ENCODE measurements at places on chromosomes 6 and 20. TPM values are rescaled to one million over a fixed set of nuclear protein-coding genes. Genes with fewer than 3 reads are reported as not detected.

The VSX1 gene
- not detected for total RNA-seq

The PNPLA1 gene
- total RNA-seq, result not detected

The ARFGEF3 gene
- 8.2 TPM for total RNA-seq

The GSS gene
- 59.8 TPM for total RNA-seq

The EYS gene
- not detected for total RNA-seq

The FAM209B gene
- not detected for total RNA-seq

The LHFPL5 gene
- total RNA-seq, result not detected

The HMGCLL1 gene
- total RNA-seq, result 0.07 TPM

The APOM gene
- total RNA-seq, result 0.40 TPM

The MRAP2 gene
- 13.3 TPM for total RNA-seq

The SRMS gene
- total RNA-seq, result not detected

The FHL5 gene
- not detected for total RNA-seq

The MLIP gene
- total RNA-seq, result 10.8 TPM

The DSP gene
- total RNA-seq, result 0.07 TPM

The IL17F gene
- total RNA-seq, result not detected

The CST4 gene
- not detected for total RNA-seq

The GLP1R gene
- total RNA-seq, result not detected

The RIPOR3 gene
- total RNA-seq, result not detected

The EGFL8 gene
- 1.3 TPM for total RNA-seq

- no peak for DNase-seq
Observed at GRCh38 chr20:49657118-49657901, 56.4 kb downstream of the B4GALT5 start.

GRCh38 chr20:45612314-45612713 lies 17.2 kb upstream of the WFDC10A start:
- no peak for DNase-seq

DNA sequence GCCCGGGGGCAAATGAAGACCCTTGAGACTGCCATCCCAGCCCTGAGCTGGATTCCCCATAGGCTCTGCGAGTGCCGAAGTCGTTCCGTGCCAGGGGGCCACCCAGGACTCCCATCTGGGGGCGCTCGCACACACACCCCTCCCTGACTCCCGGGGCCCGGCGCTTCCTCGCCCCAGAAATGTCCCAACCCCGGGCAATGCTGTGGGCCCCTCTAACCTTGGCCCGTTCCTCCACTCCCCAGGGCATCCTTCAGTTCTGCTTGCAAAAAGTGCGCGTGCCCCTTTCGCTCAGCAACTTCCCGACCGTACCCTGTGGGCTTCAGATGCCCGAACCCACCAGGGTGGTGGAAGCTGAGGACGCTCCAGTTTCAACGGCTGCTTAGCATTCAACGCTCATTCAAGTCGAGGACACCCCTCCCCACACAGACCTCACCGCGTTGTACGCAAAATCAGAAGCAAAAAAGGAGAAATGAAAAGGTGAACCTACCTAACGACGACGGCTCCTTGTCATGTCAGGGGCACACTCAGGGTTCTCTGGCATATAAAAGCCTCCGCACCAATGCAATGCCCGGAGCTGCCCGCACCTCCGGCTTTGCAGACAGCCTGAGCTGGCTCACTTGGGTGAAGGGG lies 25.3 kb downstream of the RIPOR2 start:
- no peak for DNase-seq

- DNase-seq, result no peak
Observed at GRCh38 chr6:163405412-163406309, 8.9 kb upstream of the QKI start.

- no peak for DNase-seq
Observed at GRCh38 chr6:24931718-24932691, 3.8 kb downstream of the RIPOR2 start.

DNA sequence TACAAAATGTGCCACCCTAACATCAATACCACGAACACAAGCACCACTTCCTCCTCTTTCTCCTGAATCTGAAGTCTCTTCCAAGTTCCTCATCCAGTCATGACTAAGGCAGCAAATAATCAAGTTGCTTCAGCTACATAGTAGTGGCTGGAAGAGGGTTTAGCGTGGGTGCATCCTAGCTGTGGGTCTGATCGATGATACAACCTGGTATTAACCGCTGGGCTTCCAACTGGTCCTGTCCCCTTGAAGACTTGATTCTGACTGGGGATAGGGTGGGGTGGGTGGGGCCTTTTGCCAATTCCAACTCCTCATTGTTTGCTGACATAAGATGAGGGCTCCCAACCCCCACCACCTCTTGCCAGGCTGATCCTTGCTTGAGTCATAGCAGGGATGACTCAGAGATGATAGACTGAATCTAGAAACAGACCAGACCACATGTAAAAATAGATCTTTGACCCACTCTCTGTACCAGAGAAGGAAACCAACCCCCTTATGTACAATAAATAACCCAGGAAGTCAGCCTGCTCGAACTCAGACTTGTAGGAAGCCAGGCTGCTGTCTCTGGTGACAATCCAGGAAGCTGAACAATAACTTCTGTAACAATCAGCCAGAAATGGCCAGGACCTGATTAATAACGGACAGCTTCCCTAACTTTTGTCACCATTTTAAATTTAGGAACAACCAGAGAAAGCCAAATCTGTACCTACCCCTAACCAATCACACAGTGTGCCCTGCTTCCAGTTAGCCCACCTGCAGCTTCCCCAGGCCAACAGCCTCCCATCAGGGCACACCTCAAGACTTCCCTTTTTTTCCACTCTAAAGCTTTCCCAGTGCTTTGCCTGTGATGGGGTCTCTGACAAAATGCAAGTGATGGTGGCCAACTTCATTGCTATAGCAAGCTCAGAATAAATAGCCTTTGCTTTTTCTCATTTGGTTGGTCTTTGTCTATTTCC lies 68.9 kb upstream of the FAM184A start:
- DNase-seq, result peak; percentile 48

DNA sequence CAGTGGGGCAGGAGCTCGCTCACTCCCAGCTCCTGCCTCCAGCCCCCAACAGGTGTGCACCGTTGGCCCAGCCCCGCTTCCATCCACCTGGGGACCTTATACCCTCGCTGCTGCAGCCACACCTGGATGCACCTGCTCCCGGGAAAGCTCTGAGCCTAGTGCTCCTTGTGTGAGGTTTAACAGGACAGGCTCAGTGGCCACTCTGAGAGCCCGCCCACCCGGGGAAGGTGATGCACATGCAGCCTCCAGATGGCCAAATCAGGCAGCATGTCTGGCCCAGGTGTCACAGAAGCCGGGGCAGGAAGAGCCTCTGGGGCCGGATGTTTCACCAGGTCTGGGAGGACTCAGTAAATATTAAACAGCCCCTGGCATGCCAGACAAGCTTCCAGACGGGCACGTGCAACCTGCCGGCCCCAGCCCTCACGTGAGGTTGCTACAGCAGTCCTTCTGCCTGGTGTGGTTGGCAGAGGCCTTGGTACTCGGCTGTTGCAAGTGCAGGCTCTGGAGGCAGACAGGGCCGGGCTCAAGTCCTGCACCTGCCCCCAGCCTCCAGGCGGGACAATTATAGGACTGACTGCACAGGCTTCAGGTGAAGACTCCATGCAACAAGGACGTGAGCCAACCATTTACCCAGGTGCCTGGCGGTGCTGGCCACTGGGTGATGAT lies 66.9 kb downstream of the RIPOR3 start:
- DNase-seq, result no peak

GRCh38 chr6:22622351-22622750 lies 53.0 kb downstream of the HDGFL1 start:
- DNase-seq, result no peak

- DNase-seq, result no peak
Observed at GRCh38 chr6:104414723-104415122, 445.0 kb downstream of the HACE1 start.

- no peak for DNase-seq
Observed at GRCh38 chr20:57413986-57414385, 22.8 kb downstream of the RBM38 start.

GRCh38 chr6:31597006-31597405 lies 4.2 kb upstream of the NCR3 start:
- no peak for DNase-seq

DNA sequence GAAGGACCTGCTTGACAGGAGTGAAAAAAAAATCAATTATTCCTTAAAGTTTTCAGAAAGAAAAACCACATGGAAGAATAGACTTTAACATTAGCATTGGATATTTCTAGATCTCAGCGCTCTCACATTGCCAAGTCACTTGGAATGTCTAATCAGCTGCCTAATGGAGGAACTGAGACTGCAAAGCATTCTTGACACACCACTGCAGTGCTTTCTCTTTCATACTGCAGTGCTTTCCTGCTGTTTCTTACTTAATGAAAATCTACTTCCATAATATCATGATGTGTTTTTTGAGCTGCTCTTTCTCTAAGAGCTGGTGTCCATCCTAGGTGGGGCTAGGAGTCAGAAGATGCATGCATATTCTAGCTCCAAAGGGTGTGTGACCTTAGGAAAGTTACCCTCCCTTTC lies 20.4 kb upstream of the MCM3 start:
- DNase-seq, result no peak

DNA sequence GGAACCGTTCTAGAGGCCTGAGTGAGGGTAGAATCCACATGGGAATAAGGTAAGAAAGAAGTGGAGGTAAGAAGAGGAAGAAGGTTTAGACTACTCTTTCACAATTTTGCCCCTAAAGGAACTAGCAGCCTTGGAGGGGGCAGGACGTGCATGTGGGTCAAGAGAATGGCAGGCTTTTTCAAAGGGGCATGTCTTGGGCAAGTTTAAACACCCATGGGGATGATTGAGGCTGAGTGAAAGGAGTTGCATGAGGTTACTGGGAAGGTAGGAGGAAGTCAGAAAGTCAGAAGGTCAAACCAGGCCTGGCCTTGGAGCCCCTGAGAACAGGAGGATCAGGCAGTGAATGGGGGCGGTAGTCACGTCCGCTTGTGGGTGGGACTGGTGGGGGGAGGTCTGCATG lies 10.2 kb downstream of the ADA start:
- DNase-seq, result no peak

- DNase-seq, result no peak
Observed at GRCh38 chr20:17043323-17043722, 183.5 kb upstream of the PCSK2 start.

DNA sequence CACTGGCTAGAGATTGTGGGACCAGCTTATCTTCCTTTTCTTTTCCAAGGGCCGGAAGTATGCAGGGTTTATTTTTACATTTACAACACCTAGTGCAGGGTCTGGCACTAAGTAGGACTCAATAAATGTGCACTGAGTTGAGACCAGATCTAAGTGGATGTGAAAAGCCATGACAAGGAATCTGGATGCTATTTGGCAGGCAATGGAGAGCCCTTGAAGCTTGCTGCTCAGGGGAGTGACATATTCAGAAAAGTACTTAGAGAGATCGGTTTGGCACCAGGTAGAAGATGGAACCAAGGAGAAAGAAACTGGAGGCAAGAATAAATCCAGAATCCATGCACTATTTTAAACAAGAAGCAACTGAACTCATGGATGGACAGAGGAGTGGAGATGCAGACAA lies 815.8 kb downstream of the MAFB start:
- no peak for DNase-seq

DNA sequence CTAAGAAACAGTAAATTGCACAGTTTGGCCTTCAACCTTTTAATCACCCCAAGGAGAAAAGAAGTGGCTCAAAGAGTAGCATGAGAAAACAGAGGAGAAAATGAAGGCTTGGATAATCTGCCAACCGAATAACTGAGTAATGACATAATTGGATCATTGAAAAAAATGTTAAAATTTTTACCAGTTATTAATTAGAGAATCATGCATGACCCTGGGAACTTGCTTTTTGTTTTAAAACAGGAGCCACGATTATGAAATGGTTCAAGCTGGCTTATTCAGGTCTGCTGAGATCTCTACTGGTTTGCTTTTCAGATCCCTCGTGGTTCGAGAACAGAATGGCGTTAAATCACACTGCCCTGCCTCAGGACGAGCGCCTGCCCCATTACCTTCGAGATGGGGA lies at the start of gene OPN5:
TSS of gene OPN5 (plus strand) at position 301 of the 400 bp plus-strand sequence. CDS start at position 336, 35 bp downstream.
- DNase-seq, result no peak

GRCh38 chr20:48801197-48801596 lies 26.6 kb downstream of the PREX1 start:
- no peak for DNase-seq

DNA sequence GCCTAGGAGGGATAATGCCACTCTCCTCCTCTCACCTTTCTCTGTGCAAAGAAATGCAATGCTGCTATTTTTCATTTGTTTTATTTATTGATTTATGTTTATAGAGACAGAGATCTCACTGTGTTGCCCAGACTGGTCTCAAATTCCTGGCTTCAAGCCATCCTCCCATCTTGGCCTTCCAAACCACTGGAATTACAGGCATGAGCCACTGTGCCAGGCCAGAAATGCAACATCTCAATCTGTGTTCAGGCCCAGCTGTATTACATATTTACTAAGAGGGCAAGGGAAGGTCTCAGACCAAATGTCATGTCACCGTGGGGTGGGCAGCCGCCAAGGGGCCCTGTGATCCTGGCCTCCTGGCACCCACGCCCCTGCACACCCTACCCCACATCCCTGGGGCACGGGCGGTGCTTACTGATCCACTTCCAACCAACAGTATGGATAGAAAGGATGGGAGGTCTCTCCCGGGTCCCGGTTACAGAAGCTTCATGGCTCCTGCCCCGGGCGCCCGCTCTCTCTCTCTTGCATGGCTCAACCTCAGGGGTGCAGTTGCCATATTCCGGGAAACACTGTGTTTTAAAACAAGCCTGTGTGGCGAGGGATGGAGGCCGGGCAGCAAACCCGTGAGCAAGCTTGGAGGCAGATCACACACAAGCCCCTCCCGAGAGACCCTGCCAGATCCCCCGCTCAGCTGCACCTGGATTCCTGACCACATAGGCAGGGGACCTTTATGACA lies 111.8 kb downstream of the AGPAT4 start:
- no peak for DNase-seq

GRCh38 chr6:138844192-138844591 lies 48.3 kb downstream of the ECT2L start:
- DNase-seq, result no peak

GRCh38 chr6:3456898-3457709 lies at the start of gene SLC22A23:
TSS of gene SLC22A23 (minus strand) at chr6:3457050. CDS start at chr6:3456559, 491 bp downstream.
- DNase-seq, result no peak

Data from pulmonary artery endothelial cell (primary cell).